MG63 (cell line): ENCODE measurements at places on chromosomes 11 and 22.

GRCh38 chr22:19820880-19821522 is 33.7 kb downstream of the GNB1L start:
- no peak for DNase-seq

GRCh38 chr22:29328055-29328454 is 12.6 kb upstream of the RASL10A start:
- no peak for DNase-seq

- no peak for DNase-seq
Observed at GRCh38 chr11:14026961-14027360, 64.4 kb downstream of the SPON1 start.

DNA sequence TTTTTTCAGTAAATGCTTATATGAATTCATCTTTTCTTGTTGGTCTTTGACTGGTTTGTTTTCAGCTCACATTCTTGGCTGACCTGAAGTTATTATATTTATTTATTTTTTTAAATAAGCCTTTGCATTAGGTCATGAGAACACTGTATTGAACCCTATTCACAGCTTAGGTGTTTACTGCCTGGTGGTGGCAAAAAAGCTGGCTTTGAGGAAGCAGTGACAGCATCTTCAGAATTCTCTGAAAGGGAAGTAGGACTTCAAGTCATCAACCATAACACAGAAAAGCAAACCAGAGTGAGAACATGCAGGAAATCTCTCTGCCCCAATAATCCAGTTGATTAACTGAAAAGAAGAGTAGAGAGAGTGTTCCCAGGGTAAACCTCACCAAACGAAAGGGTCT is 30.3 kb upstream of the MMP13 start:
- peak; percentile 5 for DNase-seq

DNA sequence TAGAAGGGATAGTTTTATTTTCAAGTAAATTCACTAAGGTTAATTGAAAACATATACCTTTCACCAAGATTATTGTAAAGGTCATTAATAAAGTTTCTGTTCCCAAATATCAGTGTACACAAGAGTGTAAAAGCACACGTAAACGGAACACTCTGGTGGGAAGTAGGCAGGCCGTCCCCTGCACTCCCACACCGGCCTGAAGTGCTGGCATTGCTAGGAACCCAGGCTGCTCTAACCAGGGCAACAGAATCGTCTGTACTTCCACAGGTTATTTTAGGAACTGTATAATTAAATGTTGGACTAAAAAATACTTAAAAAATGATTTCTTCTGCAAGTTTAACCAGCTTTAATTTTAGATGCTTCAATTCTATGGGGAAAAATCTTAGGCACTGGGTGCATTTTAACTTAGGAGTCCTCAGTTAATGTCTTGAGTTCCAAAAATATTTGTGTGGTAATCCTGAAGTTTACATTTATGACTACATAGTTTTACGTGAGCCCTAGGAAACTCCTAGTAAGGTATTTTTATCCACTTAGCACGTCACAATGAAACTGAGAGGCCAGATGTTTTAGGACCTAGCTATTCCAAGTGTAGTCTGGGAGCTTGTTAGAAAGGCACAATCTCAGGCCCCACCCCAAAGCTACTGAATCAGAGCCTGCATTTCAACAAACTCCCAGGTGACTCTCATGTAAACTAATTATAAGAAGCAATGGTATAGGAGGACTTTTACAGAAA is 31.2 kb downstream of the KMT5B start:
- DNase-seq: no peak

DNA sequence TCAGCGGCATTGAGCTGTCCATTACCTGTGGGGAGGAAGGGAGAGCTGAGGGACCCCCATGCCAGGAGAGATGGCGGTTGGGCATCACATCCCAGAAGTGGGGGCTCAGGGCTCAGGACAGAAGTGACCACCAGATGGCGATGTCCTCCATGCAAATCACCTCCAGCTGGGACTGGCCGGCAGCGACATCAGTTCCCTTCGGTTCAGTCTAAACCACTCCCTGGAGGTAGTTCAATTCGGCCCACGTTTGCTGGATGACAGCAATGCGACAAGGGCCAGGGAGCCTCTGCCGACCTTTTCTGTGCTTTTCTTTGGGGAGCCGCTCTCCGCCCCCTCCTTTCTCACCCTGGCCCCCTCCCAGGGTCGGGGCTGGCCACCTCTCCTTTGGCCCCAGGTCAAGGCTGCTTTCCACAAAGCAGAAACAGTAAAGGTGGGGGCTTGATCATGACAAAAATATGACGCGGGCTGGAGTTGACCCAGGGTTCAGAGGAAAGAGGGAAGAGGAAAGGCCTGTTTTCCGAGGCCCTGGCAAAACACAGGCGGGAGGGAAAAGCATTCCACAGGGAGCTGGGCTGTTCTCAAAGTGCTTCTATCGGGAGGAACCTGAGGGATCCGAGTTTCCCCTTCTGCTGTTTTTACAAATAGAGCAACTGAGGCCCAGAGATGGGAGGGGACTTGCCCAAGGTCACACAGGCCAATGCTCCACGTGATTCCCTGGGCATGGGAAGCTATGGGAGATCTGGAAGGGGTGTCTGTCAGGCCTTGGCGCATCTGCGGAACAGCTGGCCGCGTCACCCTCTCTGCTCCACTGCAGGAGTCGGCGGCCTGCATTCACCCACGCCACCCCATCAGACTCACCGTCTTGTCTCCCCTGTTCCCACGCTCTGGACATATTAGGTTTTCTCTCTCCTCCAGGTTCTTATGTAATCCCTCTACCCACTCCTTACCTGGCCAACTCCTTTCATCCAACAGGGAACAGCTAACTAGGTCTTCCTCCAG is 54.7 kb downstream of the FBXO7 start:
- peak; percentile 67 for DNase-seq

- DNase-seq: peak; percentile 33
Observed at GRCh38 chr11:134742224-134742612, 330.2 kb upstream of the B3GAT1 start.
